ENCODE measurements at places on chromosomes 6 and 20.

DNA sequence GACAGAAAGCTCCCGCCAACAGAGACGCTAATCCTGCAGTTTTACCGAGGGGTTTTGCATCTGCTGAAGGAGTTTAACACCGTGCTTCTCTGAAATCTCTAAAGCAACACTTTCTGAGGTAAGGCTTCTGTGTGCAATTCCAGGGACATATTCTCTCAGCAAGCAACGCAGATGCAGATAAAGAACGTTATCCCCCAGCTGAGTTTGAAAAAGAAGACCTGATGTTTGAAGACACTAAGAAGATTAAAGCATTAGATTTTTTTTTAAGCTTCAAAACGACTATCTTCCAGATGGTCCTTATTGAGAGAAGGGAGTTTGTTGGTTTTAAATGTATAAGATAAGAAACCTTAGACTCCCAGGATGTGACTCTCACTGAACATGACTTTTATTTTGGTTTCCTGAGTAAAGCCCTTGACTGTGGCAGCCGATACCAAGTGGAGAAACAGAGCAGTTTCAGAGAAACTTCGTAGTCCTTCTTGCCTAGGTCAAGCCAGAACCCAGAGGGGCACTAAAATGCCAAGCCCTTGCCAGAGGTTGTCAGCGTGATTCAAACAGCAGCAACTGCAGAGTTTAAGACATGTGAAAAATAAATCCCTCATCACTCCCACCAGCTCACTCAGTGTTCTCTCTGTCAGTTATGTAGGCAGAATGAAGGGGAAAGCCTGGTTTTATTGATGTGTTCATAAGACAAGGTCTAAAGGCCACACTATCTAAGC is 353.3 kb upstream of the CNR1 start:
- no peak for DNase-seq

DNA sequence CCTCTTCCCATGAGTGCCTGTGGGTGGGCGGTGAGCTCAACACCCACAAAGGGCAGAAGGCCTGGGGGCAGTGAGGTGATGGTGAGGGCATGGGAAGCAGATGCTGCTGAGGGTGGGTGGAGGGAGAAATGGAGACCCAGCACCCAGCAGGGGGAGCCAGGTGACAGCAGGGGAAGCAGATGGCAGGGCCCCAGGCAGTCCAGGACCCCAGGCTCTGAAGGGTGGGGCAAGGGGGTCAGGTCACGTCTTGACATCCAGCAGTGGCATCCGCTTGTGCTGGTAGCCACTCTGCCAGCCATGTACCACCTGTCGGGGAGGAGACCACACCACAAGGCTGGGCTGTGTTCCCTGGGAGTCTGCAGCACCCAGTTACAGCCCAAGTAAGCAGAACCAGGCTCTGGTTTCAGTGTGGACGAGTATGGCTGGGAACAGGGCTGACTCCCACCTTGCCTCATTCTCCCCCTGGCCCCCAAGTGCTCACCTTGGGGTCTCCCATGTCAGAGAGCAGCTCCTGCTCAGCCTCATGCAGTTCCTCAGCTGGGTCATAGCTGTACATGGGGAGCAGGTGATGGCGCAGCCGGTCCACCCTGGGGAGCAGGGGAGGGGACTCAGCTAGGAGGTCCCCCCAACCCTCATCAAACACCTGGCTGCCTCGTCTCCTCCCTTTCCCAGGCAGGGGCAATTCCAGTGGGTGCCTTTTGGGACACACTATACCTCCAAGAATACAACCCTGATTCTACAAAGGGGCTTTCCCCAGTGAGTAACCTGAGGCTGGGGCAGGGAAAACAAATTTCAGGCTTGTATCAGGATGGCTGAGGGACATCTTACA is 2.0 kb downstream of the SMIM29 start:
- DNase-seq: peak; percentile 67

- DNase-seq: no peak
Measured at GRCh38 chr20:62123450-62124118, 1.3 kb downstream of the LSM14B start.

DNA sequence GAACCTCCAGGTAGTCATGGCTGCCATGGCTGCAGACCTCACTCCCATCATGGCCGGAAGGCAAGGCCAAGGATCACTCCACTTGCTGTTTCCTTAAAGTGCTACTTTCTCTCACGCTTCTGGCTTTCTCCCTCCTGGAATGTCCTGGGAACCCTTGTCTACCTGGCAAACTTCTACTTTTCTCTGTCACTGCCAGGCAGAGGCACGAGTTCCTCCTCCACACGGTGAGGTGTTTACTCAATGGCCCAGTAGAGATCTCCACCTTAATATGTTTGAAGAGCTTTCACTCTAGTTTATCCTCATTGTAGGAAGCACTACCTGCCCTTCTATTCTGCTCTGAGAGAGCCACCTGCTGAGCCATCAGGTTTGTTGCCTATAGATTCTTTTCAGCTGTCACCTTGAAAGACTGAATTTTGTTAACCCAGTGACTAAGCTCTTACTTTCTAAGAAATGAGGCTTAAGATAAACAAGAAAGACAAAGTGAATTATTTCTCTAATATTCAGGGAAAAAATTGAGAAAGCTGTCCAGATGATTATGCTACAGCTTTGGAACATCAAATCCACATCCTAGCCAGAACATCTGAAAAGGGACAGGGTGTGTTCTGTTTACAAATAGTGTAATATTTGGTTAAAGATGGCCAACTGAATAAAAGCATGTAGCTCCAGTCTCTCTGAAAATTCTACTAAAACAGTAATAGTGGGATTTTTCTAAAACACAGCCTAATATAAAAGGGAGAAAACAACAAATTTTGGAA is 54.9 kb downstream of the PLAGL1 start:
- DNase-seq: no peak

DNA sequence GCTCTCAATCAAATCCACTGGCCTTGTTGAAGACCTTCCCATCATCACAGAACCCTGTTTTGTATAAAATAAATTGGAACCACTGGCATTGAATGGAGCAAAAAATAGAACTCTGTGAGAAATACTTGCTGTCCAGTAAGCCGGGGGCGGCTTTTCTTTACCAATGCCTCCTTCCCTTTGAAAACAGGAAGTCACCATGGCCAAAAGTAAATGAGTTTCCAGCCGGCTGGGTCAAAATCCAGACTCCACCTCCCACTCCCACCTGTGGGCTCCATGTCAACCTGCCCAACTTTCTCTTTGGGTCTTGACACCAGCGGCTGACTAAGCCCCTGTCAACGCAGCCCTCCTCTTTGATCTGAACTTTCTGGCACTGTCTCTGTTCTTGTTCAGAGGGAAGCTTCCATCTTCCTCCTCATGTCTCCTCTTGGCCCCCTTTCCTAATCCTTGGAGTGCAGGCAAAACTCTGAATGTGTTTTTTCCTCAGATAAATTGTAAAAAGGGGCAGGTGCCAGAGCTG is 95.2 kb downstream of the TFAP2C start:
- no peak for DNase-seq

GRCh38 chr6:48136856-48137255 is 25.9 kb upstream of the PTCHD4 start:
- no peak for DNase-seq

GRCh38 chr6:122484760-122485159 is 13.2 kb upstream of the SERINC1 start:
- DNase-seq: no peak

DNA sequence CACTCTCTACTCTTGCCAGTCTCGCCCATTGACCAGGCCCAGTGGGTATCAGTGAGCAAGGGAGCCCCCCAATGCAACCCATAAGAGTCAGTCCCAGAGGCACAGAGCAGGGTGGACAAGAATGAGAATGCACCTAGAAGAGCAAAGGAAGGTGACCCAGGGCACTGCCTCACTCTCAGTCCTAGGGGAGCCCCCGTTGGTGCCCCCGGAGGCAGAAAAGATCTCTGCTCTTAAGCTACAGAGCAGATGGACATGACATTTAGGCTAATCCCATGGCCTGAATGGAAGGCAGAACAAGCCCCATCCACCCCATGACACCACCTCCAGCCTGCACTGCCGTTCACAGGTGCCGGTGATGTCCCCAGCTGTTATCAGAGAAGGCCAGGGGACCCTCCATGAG is 50.7 kb upstream of the PLEKHG1 start:
- DNase-seq: no peak

DNA sequence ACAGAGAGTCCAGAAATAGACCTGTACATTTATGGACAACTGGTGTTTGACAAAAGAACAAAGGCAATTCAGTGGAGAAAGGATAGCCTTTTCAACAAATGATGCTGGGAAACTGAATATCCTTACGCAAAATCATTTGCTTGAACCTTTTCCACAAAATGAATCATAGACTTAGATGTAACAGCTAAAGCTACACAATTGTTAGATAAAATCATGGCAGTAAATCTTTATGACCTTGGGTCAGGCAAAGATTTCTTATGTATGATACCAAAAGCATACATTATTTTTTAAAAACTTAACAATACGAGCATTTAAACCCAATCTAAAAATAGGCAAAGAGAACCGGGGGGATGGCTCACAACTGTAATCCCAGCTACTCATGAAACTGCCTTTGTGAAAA is 73.5 kb upstream of the DST start:
- DNase-seq: no peak

- no peak for DNase-seq
Measured at GRCh38 chr20:25087186-25087929, 5.4 kb upstream of the VSX1 start.

DNA sequence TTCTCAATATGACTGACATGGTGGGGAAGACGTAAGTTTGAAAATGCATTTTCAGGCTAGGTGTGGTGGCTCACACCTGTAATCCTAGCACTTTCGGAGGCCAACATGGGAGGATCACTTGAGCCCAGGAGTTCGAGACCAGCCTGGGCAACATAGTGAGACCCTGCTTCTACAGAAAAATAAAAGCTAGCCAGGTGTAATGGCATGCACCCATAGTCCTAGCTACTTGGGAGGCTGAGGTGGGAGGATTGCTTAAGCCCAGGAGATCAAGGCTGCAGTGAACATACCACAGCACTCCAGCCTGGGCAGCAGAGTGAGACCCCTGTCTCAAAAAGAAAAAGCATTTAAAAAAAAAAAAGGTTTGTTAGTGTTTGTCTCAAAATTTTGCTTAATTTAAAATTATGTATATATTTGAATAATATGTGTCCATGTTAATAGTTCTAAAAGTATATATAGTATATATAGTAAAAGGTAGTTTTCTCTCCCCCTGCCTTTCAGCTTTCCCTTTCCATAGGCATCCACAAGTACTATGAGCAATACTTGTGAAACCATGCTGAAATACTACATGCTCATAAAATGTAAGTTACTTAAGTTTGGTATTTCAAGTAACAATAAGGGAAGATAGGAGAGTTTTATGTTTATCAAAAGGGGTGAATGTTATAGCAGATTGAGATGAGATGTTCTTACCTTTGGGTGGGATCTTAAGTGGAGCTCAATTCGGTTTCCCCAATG is 15.1 kb downstream of the PTPRA start:
- DNase-seq: no peak

DNA sequence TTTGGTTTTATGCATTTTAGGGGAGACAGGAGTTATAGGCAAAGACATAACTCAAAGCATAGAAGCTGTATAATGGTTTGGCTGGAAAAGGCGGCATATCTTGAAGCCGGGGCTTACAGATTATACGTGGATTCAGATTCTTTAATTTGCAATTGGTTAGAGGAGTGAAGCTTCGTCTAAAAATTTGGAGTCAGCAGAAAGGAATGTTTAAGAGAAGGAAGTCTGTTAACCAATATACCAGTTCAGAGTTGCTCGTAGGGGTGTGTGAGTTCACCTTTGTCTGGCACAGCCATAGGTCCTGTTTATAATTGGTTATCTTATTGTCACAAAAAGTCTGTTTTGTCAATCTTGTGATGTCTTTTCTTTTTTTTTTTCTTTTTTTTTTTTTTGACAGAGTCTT is 8.9 kb downstream of the ARHGAP40 start:
- DNase-seq: no peak

- no peak for DNase-seq
Measured at GRCh38 chr20:1830240-1830639, 65.0 kb upstream of the SIRPA start.

DNA sequence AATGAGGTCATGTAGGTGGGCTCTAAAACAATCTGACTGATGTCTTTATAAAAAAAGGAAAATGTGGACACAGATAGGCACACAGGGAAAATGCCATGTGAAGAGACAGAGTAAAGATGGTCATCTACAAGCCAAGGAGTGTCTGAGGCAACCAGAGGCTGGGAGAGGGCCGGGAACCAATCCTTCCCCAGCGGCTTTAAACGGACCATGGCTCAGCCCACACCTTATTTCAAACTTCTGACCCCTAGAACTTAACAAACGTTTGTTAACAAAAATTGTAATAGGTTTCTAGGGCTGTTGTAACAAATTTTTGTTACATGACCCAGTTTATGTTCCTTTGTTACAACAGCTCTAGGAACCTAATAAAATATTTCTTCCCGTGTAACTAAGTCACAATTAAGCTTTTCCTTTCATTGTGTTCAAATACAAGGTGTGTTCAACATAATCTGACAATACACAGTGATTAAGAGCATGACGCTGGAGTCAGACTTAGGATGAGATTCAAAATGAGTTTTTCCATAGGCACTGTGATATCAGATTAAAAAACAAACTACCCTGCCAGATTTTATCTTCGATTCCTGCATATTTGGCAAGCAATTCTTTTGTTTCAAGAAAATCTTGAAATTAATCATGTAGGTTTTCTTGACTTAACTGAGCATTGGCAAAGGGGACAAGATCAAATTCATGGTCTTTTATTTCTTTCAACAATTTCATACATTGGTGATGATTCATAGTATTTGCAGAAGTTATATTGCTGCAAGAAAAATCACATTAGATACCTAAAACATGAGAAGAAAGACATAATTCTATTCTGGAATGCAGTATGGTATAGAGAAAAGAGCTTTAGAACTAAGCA is 169.5 kb upstream of the RIPOR2 start:
- DNase-seq: no peak
